Breast epithelium (tissue), 4 donors: ENCODE measurements at places on chromosomes 11 and 22. TPM values are rescaled to one million over a fixed set of nuclear protein-coding genes. Genes with fewer than 3 reads are reported as not detected.

- H3K36me3 ChIP-seq, result no peaks in the 10 kb centered on the region
- no peak for DNase-seq
- peaks cover 5% of the 10 kb centered on the region for H3K4me1 ChIP-seq
- peaks cover 26% of the 10 kb centered on the region for H3K27me3 ChIP-seq
- no peak overlapping the region for H3K27ac ChIP-seq
Observed at GRCh38 chr22:26174280-26174679, 5.0 kb downstream of the SEZ6L start.

CCDC116 gene
- total RNA-seq, result 0.15 TPM

- H3K36me3 ChIP-seq, result no peaks in the 10 kb centered on the region
- no peaks in the 10 kb centered on the region for H3K27me3 ChIP-seq
Observed at GRCh38 chr11:75135021-75135650, 15.8 kb upstream of the SLCO2B1 start.

JAM3 gene
- total RNA-seq, result 33.8 TPM

DNA sequence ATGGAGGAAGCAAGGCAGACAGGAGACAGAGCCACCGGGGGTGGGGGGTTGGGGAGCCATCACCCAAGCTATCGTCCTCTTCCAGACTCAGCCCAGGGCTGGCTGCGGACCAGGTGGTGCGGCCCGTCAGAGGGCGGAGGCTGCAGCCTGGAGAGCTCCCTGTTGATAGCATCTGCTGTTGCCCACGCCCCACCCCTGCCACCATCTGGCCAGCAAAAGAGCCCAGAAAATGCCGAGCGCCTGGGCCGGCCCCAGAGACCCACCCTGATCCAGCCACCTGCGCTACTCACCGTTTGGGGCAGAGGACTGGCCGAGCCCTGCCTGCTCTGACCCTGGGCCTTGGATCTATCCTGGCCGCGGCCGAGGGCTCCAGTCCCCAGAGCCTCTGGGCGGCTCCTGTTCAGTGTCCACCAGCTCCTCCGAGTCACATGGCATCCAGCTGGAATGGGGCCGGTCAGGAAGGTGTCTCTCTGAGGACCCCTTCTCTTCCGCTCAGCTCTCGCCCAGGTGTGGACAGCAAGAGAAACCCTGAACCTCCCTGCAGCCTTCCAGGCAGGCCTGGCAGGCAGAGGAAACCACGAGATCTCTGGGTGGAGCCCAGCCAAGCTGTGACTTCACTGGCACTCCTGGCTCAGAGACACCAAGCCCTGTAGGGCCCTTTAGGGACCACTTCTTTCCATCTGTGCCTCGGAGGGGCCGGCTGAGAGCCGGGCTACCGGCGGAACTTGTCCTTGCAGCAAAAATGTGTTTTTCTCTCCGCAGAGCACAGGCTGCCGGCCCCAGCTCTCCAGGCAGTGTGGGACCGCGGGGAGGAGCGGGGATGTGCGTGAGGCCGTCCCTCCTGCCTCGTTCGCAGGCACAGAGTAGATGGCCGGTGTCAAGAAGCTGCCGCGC lies at the start of gene MRGPRE:
TSS of gene MRGPRE (minus strand) at position 567 of the 894 bp plus-strand sequence. CDS start 3,618 bp downstream, outside the sequence.
- no peaks in the 10 kb centered on the region for H3K27me3 ChIP-seq
- H3K36me3 ChIP-seq, result no peaks in the 10 kb centered on the region
- H3K27ac ChIP-seq, result no peak within 1 kb of the TSS

DNA sequence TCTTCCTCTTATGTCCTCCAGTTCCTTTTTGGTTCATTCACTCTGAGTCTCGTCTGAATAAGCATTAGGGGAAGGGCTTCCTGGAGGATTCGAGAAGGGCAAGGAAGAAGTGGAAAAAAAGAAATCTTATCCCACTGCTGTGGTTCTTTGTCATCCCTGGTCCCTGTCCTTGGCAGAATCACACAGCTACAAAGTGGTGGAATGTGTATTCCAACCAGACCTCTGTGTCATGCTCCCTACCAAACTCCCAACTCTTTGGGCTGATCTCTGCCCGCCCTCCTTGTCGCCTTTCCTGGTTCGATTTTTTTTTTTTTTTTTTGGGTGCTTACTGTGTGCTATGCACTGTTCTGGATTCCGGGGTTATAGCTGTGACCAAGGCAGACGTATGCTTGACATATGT lies 61.0 kb downstream of the TEAD1 start:
- no peaks in the 10 kb centered on the region for H3K27me3 ChIP-seq
- H3K4me1 ChIP-seq, result no peaks in the 10 kb centered on the region
- H3K27ac ChIP-seq, result no peak overlapping the region
- no peak for DNase-seq
- H3K4me3 ChIP-seq, result no peak overlapping the region

KCNJ11 gene
- 4.9 TPM for total RNA-seq

SMPD1 gene
- total RNA-seq, result 15.7 TPM

DNA sequence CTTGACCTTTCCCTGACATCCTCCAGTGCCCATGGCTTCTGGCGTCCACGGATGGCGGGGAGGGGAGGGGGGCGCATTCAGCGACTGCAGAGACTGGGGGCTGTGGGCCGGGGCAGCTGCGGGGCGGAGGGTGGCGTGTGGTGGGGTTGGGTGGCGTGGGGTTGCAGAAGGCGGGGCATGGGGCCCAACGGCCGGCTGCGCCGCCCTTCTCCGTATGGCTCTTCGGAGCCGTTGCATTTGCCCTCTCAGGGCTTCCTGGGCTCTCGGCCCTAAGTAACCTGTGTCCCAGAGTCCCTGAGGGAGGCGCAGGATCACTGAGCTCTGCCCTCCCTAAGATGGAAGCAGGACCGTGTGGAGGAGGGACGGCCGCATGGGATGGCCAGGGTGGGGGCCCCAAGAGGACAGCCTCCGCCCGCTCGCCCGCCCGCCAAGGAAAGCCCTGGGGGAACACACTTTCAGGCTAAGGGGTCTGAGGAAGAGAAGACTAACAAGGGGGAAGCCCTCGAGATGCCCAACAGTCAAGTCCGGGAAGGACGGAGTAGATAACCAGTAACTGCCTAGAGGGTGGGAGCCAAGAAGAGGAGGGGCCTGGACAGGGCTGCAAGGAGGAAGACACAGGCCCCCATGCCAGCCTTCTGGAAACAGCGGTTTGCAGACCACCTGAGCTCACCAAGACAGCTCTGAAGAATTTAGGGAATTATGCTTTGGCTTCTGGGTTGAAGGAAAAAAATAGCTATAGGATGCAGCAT lies 9.2 kb upstream of the AIFM3 start:
- peak overlapping the region; percentile 65 for H3K4me3 ChIP-seq
- H3K27ac ChIP-seq, result peak overlapping the region; percentile 84
- H3K36me3 ChIP-seq, result no peaks in the 10 kb centered on the region

CBX7 gene
- total RNA-seq, result 71.1 TPM

DNA sequence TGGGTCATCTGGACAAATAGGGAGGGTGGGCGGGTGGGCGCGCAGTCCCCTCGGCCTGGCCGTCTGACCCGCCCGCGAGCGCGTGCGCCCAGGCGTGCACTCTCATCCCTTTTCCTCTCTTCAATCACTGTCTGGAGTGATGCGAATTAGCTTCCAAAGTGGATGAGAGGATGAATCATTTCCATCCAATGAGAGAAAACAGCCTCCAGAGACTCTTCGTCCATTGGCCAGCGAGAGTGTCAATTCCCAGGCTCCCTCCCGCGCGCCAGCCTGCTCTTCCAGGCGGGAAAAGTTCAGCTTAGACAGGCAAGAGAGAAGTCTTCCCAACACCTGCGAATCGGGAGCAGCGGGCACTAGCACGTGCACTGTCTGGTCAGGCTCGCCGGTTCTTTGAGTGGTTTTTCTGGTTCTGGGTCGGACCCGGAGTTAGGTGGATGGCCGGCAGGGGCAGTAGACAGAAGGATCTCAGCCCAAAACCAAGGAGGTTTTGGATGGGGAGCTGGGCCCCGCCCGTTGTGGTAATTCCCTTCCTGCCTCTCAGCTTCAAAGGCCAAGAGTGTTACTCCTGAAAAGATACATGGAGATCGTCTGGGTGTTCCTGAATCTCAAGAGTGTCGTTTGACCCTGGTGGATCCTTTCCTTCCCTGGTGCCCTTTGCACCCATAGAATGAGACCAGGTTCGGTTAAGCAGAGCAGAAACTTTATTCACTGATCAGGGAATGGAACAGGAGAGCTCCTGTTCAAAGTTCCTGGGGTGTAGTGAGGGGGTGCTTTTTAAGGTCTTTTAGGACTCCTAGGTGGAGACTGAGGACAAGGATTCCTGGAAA lies 33.4 kb upstream of the GLYATL1 start:
- peak; percentile 73 for DNase-seq
- no peaks in the 10 kb centered on the region for H3K27me3 ChIP-seq
- no peaks in the 10 kb centered on the region for H3K36me3 ChIP-seq

PIWIL4 gene
- total RNA-seq, result 5.6 TPM

TMEM258 gene
- 35.7 TPM for total RNA-seq

GRCh38 chr11:133965031-133965601 lies 8.3 kb upstream of the IGSF9B start:
- H3K4me3 ChIP-seq, result no peak overlapping the region
- no peaks in the 10 kb centered on the region for H3K27me3 ChIP-seq
- H3K27ac ChIP-seq, result peak overlapping the region; percentile 43
- no peaks in the 10 kb centered on the region for H3K4me1 ChIP-seq

- no peak overlapping the region for H3K4me3 ChIP-seq
- H3K4me1 ChIP-seq, result no peaks in the 10 kb centered on the region
- no peak overlapping the region for H3K27ac ChIP-seq
Observed at GRCh38 chr11:71333473-71333872, 81.1 kb upstream of the SHANK2 start.

- no peaks in the 10 kb centered on the region for H3K4me1 ChIP-seq
- no peaks in the 10 kb centered on the region for H3K36me3 ChIP-seq
- DNase-seq, result peak; percentile 45
- H3K27me3 ChIP-seq, result peaks cover 27% of the 10 kb centered on the region
- no peak overlapping the region for H3K4me3 ChIP-seq
- H3K27ac ChIP-seq, result no peak overlapping the region
Observed at GRCh38 chr22:48825802-48826520, 1001.7 kb downstream of the BRD1 start.

KCNJ4 gene
- total RNA-seq, result not detected

DNA sequence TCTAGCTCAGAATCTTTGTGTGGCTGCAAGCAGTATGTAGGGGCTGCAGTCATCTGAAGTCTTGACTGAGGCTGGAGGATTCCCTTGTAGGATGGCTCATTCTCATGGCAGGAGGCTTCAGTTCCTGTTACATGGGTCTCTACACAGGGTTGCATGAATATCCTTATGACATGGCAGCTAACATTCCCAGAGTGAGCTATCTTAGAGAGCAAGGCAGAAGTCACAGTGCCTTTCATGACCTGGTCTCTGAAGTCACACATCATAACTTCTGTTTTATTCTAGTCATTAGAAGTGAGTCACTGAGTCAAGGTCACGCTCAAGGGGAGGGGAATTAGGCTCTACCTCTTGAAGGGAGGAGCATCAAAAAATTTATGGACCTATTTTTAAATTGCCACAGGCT lies 10.3 kb upstream of the SPON1 start:
- no peak overlapping the region for H3K27ac ChIP-seq
- H3K27me3 ChIP-seq, result no peaks in the 10 kb centered on the region
- H3K36me3 ChIP-seq, result no peaks in the 10 kb centered on the region
- H3K4me3 ChIP-seq, result no peak overlapping the region
- no peak for DNase-seq
- no peaks in the 10 kb centered on the region for H3K4me1 ChIP-seq

GRCh38 chr11:64814712-64815187 lies 4.4 kb upstream of the MEN1 start:
- H3K27ac ChIP-seq, result no peak overlapping the region
- no peak overlapping the region for H3K4me3 ChIP-seq
- DNase-seq, result no peak
- H3K4me1 ChIP-seq, result peaks cover 3% of the 10 kb centered on the region

DNA sequence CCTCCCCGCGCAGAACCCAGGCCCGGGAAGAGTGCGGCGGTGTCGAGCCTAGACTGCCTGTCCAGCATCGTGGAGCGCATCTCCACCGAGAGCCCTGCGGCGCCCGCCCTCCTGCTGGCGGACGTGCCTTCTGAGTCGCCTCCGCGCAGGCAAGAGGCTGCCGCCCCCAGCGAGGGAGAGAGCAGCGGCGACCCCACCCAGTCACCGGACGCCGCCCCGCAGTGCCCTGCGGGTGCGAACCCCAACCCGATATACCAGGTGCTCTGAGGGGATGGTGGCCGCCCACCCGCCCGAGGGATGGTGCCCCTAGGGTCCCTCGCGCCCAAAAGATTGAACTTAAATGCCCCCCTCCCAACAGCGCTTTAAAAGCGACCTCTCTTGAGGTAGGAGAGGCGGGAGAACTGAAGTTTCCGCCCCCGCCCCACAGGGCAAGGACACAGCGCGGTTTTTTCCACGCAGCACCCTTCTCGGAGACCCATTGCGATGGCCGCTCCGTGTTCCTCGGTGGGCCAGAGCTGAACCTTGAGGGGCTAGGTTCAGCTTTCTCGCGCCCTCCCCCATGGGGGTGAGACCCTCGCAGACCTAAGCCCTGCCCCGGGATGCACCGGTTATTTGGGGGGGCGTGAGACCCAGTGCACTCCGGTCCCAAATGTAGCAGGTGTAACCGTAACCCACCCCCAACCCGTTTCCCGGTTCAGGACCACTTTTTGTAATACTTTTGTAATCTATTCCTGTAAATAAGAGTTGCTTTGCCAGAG lies 2.0 kb downstream of the MYOD1 start:
- no peaks in the 10 kb centered on the region for H3K36me3 ChIP-seq
- peaks cover 12% of the 10 kb centered on the region for H3K27me3 ChIP-seq
- H3K4me1 ChIP-seq, result no peaks in the 10 kb centered on the region
- no peak overlapping the region for H3K27ac ChIP-seq
- DNase-seq, result no peak

GRCh38 chr22:32338757-32339156 lies 18.9 kb upstream of the RFPL3 start:
- H3K4me1 ChIP-seq, result no peaks in the 10 kb centered on the region
- H3K27ac ChIP-seq, result no peak overlapping the region
- no peaks in the 10 kb centered on the region for H3K36me3 ChIP-seq
- no peak overlapping the region for H3K4me3 ChIP-seq

DNA sequence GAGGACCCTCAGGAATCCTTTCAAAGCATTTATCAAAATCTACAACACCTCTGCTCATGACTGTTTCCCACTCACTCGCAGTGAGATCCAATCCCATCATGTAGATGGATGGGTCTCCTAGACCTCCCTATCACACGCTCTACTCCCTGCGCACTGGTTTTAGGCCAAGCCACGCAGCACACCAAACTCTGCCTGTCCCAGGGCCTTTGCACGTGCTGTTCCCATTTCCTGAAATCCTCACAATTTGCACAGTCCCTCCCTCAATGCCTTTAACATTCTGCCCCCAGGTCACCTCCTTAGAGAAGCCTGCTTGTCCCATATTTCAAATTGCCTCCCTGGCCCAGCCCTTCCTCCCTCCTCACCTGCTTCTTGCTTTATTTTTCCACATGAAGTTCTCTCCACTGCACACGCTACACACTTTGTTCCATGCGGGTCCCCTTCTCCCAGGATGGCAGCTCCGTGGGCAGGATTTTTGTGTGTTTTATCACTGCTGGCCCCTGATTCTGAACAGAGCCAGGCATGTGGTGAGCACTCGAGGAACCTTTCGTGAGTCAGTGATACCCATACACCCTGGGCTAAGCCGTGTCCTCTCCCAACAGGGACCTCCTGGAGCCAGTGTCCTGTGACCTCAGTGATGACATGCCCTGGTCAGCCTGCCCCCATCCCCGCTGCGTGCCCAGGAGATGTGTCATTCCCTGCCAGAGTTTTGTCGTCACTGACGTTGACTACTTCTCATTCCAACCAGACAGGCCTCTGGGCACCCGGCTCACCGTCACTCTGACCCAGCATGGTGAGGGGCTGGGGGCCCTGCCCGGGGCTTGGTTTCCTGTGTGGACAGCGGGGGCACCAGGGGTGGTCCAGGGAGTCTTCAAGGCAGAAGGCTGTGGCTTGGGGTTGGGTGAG lies 12.2 kb downstream of the CSF2RB start:
- H3K36me3 ChIP-seq, result no peaks in the 10 kb centered on the region
- DNase-seq, result no peak
- no peak overlapping the region for H3K27ac ChIP-seq
- H3K4me3 ChIP-seq, result no peak overlapping the region
- H3K27me3 ChIP-seq, result no peaks in the 10 kb centered on the region
